ENCODE measurements at places on chromosomes 3 and 15.

DNA sequence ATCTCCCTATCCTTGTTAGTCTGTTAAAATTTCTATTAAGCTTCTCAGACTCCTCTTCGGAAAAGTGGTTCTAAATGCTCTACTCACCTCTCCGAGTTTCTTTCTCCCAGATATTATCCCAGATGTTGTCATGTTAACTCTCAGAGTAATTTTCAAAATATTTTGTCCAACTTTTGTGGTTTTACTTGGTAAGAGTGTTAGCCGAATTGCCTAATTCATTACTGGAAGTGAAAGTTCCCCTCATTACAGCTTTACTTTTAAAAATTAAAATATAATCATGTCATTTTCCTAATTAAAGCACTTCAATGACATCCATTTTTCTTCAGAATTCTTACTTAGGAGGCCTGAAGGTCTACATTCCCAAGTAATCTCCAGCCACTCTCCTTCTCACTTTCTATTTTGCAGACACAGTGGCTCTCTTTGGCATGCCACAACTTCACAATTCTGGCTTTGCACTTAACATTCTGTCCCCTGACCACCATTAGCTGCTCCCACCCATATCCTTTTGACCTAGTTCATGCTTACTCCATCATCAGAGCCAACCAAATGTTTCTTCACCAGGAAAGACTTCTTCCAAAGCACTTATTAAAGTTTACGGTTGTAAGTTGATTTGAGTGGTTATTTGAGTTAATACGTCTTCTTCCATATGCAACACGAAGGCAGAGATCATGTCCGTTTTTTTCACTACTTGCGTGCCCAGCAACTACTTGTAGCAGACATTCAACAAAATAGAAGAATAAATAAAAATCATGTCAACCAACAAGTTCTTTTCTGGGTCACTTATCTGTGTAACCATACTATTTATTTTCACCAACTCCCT lies 10.2 kb upstream of the TIPARP start:
- no peak for DNase-seq

GRCh38 chr3:13873818-13874217 lies 6.1 kb downstream of the WNT7A start:
- DNase-seq, result no peak

DNA sequence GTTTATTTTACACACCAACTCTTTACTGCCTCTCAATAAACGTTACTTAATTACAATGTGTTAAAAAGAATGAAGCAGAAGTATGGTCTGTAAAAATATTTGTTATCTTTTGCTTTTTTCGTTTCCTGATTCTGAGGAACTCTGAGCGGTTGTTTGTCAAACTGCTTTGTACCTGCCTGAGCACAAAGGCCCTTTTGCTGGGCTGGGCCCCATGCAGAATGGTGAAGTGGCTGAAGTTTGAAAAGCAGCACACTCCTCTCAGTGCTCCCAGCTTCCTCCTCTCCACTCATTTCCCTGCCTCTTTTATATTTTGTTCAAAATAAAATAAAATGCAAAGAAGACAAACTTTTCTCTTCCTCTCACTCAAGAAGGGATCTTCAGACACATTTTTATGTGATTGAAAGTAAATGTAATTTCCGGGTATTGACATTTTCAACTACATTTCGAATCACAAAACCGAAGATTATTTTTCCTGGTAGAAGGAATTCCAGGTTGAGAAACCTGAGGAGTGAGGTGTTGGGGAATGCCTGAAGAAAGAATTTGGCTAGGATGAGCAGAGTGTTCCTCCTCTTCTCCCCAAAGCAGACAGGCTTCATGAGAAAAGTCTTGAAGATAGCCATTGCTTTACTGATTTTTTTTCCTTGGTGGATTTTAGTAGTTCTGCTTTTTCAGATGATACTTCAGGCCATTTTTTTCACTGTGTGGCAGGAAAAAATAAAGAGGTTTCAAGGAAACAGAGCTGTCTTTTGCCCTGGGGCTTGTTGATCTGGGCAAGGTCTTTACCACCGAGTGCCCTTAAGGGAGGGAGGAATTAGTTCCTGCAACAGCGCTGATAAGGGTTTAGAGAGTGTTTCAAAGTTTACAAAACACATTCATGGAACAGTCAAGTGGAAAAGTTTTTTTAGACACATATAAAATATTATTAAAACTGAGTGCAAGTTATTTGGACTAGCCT lies 229.8 kb downstream of the NFKBIZ start:
- DNase-seq, result no peak

GRCh38 chr3:52834871-52835501 lies at the start of gene MUSTN1:
MUSTN1 (minus strand) TSS chr3:52835019; CDS start chr3:52834948, 71 bp downstream.
- no peak for DNase-seq

GRCh38 chr3:3927965-3928364 lies 128.7 kb downstream of the LRRN1 start:
- no peak for DNase-seq

- DNase-seq, result no peak
Observed at GRCh38 chr3:53111822-53112221, 18.4 kb downstream of the RFT1 start.

DNA sequence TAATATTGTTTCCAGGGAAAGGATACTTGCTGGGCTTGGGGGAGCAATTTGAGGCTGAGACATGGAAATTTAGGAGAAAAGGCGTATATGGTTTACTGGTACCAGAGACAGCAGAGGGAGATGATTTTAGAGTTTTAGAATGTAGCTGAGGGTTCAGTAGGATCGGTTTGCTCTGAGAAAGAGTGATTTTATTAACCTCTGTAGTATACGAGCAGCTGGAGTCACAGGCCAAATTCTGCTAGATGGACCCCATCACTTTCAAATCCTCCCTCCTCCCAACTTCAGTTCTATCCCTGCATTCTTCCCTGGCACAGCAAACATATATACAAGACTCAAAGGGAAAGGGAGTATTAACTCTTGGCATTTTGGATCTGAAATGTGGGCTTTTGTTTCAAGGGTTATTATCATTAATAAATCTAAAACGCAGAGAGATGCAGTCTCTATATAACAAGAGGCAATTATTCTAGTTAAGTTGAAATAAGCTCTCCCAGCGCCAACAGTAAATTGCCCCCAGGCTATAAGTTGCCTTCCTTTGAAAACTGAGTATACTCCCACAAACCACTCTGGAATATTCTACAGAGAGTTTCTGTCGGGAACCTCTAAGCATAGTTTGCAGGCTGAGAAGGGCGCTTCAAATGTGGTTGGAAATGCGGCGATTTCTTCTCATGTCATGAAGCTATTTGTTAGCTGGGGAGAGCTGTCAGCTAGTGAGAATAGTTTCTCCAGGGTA lies 5.4 kb downstream of the CRABP1 start:
- no peak for DNase-seq

- DNase-seq, result peak; percentile 45
Observed at GRCh38 chr15:70799667-70800450, 36.5 kb upstream of the UACA start.

DNA sequence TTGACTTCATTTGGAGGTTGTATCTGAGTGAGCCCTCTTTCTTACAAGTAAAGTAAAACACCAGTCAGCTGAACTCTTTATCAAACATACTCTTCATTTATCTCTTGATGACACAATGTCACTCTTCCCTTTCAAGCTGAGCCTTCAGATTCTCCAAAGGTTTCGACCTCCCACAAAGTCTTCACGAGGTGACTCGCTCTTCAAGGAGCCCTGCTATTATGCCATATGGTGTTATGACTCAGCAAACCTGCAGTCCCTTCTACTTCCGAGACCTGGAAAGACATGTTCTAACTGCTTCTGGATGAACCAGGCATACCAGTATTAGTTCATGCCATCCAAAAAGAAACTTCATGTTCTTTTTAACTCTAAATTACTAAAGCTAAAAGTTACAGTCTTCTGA lies 23.1 kb downstream of the AADAC start:
- DNase-seq, result no peak

- DNase-seq, result no peak
Observed at GRCh38 chr3:196399485-196399945, 32.7 kb downstream of the UBXN7 start.

- DNase-seq, result no peak
Observed at GRCh38 chr15:46296002-46296401, 661.2 kb downstream of the SQOR start.

GRCh38 chr3:126535636-126536035 lies 11.7 kb downstream of the CHST13 start:
- no peak for DNase-seq

GRCh38 chr3:17412950-17413530 lies 329.4 kb downstream of the TBC1D5 start:
- DNase-seq, result peak; percentile 36

DNA sequence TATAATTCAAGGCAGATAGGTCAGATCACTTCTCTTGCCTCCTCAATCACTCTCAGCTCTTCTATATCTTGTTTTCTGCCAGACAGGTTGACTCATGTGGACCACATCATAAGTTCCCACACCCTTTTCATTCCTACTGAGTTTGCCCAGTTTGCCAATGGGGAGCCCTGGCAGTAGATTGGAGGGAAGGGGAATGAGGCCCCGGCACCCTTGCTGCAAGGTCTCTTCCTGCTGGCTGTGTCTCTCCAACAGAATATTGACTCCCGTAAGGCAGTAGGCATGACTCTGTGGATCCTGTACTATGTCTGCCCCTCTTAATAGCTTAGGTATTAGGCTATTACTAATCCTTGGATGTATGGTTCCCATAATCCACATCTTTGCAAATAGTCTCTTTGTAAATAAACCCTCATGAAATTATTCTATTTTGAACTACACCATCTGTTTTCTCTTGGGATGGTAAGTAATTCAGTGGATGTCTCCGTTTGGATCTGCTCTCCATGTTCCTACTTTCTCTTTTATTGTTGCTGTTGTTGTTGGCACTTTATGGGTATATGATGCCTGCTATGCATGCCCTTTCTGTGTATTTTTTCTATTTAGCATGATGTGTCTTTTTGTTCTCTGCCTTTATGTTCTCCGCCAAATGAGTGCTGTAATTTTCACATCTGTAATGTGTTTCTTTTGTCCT lies 65.5 kb upstream of the DCBLD2 start:
- no peak for DNase-seq

All from renal pelvis (tissue), 12 donors.